ENCODE measurements at places on chromosomes 7 and 10.
A peak's percentile ranks its signal among the peaks of the same experiment; 100 is the strongest.

GRCh38 chr7:44172803-44173424, 16.3 kb downstream of the GCK start:
- DNase-seq, result no peak

- no peak for DNase-seq
These were observed 46.1 kb downstream of the EPHB4 start for GRCh38 chr7:100781255-100781654.

GRCh38 chr7:112622159-112622715, 141.4 kb downstream of the LSMEM1 start:
- DNase-seq, result no peak

DNA sequence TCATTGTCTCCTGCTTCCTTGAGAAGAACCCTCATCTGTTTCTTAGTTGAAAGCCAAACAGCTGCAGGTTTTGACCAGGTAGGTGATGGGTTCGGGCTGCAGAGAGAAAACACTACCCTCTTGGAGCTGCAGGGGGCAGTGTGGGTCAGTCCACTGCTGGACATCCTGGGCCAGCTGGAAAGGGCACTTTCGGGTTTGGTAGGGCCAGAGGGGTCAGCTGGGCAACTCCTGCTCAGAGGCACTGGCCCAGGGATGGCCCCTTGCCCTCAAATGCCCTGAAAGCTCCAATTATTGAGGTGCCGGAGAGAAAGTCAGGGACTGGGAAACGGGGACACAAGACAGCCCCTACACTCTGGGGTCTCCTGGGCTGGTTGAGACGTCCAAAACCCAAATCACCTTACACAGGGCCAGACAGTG, 90.7 kb downstream of the MKI67 start:
- no peak for DNase-seq

GRCh38 chr7:77315182-77315591, 101.0 kb downstream of the GSAP start:
- no peak for DNase-seq

DNA sequence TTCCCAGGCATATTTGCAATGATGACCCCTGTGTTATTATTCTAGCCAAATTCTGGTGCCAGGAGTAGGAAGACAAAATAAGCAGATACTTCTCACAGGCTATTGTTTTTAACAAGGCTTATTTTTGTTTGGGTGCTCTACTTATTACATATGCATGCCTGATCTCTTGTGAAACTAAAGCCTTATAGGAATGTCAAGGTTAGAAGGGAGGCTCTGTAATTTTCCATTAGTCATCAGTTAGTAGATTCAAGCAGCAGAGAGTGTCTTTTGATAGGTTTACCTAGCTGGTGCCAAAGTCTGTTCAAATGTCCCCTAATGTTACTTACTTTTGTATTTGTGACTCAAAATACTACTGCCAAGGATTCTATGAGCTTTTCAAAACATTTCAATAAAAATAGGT, 11.7 kb upstream of the TMEM106B start:
- no peak for DNase-seq

DNA sequence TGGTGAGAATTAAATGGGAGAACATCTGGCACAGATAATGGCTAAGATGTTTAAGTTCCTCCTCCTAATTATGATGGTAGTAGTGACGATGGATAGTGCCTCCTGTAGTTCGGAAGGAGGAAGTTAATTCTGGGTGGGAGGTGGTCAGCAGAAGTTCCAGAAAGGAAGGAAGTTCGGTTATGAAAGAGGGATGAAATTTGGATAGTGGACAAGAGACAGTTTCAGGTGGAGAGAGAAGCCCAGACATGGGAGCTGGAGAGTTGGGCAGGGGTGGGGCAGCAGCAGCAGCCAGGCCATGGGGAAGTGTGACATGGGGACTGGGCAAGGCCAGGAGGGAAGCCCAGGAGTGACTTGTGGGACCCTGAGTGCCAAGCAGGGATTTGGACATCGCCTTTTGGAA, 99.5 kb downstream of the CCNY start:
- no peak for DNase-seq

GRCh38 chr7:155279787-155280445, 17.8 kb upstream of the INSIG1 start:
- no peak for DNase-seq

GRCh38 chr7:154874409-154875113, 128.4 kb downstream of the PAXIP1 start:
- peak; percentile 2 for DNase-seq

GRCh38 chr10:114095559-114096337, 52.1 kb downstream of the ADRB1 start:
- DNase-seq, result no peak

GRCh38 chr7:79258826-79259225, 194.6 kb downstream of the MAGI2 start:
- no peak for DNase-seq

- DNase-seq, result no peak
These were observed 141.5 kb downstream of the EXOC4 start for GRCh38 chr7:133394369-133394768.

GRCh38 chr7:123498601-123499000, 35.8 kb downstream of the IQUB start:
- peak; percentile 60 for DNase-seq

DNA sequence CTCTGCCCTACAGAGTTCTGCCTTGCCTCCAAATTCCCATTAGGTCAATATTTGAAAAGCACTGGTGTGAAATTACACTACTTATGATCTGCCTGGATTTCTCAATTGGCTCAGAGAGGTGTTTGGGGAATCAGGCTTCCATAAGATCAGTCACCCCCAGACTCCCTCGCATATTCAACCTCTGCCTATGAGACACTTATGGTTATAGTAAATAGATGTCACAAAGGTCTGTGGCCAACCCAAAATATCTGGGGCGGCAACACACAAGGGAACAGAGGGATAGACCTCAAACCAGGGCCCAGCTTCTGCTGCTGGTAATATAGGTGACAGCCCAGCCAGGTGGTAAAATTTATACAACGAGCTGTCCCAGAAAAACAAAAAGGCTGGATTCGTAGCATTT, 376.7 kb upstream of the ZMIZ1 start:
- no peak for DNase-seq

DNA sequence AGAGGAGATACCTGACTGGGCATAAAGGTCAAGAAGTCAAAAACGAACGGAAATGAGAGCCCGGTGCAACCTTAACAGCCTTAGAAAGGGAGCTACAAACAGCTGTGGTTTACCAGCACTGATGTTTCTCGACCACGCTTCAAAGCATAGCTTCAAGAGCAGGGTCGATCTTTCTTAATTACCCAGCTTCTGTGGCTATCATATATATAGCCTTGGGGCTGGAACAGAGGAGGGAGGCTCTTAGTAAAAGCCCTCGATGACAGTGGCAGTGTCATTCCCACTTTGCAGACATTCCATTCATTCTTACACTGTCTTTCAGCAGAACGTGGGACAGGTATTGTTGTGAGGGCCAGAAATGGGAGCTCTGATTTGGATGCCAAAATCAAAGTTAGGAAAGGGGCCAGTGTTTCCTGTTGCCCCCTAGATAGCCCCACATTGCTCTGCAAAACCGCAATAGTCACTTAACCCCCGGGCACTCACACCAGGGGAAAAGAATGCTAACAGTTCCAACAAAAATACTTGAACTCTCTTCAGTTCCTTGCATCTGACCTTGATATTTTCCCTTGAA, 141.5 kb downstream of the MTPAP start:
- no peak for DNase-seq

DNA sequence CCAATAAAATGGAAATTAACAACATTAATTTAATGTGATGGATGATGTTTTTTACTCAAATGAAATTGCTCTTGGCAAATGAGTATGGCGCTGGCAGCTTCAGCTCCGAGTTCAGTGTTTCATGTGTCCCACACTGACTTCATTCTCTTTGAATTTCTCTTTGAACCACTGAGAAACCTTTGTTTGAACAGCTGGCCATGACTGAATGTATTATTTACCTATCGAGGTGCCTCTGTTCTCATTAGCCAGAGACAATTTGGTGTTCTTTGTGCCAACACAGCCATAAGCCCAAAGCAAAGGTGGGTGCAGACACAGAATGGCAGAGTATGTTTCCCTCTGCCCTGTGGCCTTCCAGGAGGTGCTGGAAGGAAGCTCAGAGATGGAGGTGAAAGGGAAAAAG, 42.1 kb downstream of the TMEM178B start:
- no peak for DNase-seq

DNA sequence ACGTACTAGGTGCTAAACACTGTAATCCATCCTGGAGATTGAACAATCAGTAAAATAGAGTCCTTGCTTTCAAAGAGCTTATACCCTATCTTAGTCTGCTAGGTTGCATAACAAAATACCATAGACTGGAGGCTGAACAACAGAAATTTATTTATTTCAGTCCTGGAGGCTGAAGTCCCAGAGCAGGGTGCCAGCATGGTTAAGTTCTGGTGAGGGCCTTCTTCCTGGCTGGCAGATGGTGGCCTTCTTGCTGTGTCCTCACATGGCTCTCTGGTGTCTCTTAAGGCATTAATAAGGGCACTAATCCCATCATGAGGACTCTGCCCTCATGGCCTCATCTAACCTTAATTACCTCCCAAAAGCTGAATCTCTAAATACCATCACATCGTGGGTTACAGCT, 43.1 kb upstream of the ICA1 start:
- no peak for DNase-seq

DNA sequence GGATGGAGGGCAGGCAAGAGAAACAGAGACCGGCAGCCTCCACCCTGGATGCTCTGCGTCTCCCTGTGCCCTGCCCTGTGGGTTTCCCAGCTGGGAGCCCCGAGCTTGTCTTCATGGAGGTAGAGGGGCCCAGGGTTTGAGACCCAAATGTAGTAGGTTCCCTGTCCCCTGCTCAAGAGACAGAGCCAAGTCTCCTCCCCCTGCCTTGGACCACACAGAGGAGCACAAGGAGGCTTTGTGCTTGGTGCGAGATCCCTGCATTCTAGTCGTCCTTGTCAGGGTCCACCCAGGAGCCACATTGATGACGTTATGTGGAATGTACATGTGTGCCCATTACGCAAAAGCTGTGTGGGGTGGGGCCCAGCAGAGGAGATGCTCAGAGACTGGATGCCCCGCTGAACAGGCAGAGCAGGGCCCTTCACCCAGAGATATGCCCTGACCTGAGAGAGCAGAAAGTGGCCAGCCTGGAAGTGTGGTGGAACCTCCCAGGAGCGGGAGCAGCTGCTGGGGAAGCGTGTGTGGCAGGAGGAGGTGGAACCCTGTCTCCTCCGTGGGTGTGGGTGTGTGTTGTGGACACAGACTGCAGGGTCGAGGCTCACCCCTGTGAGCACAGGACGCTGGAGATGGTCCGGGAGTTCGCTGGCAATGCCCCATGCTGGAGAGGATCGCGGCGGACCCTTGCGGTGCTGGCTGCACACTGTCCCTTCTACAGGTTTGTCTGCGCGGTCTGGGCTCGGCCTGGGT, 39.3 kb downstream of the VWA2 start:
- no peak for DNase-seq

DNA sequence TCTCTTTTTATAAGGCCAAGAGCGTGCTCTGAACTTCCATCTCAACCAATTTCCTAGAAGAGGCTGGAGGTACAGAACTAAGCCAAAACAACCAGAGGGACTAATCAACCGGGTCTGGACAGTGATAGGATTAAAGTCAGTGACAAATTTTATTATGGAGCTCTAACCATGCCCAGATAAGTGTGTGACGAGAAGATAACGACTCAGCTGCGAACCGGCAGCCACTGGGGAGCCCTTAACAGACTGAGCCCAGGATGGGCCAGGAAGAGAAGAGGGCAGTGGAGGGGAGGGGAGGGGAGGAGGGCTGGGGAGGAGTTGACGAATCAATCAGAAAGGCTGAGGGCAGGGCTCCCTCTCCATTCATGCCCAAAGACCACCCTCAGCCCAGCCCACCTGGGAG, 119.9 kb downstream of the PLXNA4 start:
- DNase-seq, result no peak

DNA sequence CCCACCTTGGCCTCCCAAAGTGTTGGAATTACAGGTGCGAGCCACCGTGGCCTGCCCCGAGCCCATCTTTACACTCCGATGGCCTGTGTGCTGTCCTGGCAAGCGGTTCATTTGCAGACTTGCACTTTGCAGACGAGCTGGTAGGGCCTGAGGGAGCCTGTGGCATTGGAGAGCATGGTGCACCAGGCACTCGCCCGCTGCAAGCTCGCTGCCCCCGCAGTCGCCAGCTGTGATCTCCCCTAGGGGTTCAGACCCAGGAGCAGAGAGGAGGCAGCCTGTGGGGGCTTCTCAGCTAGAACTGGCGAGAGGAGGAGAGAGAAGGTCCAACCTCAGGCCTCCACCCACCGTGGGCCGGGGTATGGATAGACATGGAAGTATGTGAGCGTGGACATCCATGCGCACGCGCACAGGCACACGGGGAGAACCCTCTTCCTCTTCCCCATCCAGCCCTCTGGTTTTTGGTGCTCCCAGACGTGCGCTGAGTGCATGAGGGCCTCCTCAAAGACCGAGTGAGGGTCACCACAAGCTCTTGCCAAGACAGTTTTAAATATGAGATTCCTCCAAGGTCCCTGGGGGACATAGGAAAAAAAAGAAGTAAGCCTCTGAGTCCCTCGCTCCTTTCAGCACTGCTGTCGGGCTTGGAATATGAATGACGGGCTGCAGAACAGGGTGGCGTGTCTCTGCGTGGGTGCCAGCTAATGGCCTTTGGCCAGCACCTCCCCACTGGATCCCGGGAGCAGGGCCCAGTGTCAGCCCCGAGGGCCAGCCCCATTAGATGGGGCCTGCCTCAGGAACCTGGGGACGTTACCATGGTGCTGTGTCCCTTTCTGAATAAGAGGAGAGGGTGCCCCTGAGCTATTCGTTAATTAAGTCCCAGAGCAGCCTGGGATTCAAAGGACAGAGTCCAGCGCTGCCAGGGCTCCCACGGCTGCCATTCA, 15.1 kb upstream of the TTYH3 start:
- DNase-seq, result no peak

- DNase-seq, result no peak
These were observed 1.4 kb downstream of the PDSS1 start for GRCh38 chr10:26698909-26699308.

GRCh38 chr7:131057015-131057793, 270.5 kb upstream of the MKLN1 start:
- DNase-seq, result no peak

DNA sequence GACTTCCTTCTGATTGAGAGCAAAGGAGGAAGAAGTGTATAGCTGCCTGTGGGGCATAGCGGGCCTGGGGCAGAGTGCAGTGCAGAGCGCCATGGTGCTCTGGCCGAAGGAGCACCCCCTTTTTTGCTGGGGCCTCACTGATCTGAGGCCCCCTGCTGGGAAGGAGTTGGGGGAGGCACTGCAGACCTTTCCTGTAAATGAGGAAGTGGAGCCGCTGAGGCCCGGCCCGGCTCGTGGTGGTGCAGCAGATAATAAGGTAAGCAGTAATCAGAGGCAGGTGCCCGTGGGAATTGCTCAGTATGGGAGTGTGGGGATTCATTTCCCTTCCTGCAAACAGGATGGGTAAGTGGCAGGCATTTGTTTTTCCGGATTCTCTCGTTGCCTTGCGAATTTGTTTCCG, 373.7 kb upstream of the MKI67 start:
- DNase-seq, result no peak

Measured in NCI-H524 (cell line).